CD4-positive, alpha-beta T cell treated with Interleukin-4 for 1 hour (primary cell): ENCODE measurements at places on chromosomes 2 and 18.

DNA sequence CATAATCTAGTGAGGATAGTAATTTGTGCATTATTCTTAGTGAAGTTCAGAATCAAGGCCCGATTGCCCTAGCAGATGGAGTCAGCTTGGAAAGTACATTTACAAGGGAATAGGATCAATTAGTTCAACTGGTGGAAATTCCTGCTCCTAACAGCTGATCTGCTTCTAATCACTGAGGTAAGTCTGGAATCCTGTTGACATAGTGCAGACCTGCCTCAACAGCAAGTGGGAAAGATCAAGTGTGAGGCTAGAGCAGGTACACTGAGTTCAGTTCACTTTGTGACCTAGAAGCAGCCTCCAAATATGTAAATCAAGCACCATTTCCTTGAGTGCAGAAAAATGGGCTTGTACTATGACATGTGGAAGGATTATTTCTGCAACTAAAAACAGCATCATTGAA, 111.2 kb upstream of the NOSTRIN start:
- no peak for DNase-seq

DNA sequence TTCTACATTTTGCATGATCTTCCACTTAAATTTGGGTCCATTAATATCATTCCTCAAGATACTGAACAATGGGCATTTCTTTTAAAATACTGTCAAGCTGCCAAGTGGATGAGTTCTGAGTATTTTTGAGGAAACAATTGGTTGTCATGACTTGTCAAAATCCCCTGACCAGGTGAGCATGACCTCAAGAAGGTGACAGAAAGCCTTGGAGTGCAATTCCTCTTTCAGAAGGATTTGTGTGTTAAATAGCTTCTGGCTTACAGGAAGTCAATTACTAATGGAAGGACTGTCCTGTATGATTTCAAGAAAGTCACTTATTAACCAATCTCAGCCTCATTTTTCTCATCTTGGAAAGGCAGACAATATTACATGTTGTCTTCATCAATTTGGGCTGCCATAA, 460.6 kb downstream of the TSN start:
- DNase-seq, result no peak

GRCh38 chr2:53379547-53379946, 388.1 kb upstream of the CHAC2 start:
- DNase-seq, result no peak

DNA sequence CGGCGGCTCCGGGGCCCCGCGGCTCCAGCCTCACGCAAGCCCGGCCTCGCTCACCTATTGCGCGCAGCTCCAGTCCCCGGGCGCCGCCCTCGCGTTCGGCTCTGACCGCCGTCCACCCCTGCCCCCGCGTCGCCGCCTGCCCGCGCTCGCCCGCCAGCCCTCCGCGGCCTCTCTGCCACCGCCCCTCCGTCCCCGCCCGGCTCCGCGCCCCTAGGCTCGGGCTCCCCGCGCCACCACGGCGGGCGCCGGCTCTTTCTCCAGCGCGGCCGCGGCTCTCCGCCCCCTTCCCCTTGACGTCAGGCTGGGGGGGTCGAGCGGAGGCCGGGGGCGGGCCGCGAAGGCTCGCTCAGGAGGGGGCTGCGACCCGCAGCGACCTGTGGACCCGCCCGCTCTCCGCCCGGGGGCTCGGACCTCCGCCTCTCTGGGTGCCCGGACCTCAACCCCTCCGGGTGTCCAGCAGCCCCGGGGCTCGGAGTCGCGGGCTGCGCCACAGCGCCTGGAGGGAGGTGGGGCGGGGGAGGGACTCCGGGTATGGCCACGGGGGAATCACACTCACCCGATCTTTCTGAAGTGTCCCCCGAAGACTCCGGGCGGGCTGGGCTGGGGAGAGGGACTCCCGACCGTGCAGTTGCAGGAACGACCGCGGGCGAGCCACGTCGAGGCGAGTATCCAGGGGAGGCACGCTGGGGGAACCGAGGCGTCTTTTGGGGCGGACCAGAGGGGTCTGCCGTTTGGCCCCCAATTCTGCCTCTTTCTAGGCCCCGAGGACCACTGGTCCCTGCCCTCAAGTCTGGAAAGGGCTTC, at the start of gene SEMA4C:
Gene SEMA4C, minus strand, starts transcription at position 259 of the 804 bp plus-strand sequence. CDS start 2,194 bp downstream, outside the sequence.
- DNase-seq, result peak; percentile 64

DNA sequence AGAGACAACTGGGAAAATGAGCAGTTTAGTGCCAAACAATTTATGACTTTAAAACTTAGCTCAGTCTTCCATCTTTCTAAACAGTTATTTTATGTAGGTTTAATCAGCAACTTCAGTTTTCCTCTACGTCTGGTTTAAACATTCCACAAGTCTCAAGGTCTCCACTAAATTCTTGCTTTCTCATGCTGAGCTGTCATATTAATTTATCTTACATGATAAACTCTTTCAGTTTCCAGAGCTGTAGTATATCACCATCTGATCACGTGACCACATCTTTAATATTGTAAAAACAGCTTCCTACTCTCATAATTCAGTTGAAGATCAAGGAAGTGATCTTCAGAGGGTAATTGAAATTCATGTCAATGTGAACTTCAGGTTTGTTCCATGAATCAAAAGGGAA, 158.6 kb downstream of the ZNF804A start:
- DNase-seq, result no peak

- DNase-seq, result no peak
Measured at GRCh38 chr2:150994076-150994475, 267.6 kb downstream of the RBM43 start.

- DNase-seq, result no peak
Measured at GRCh38 chr2:10762651-10763460, 41.4 kb downstream of the ATP6V1C2 start.

- DNase-seq, result no peak
Measured at GRCh38 chr2:217142649-217143266, 282.9 kb upstream of the TNP1 start.

- no peak for DNase-seq
Measured at GRCh38 chr2:154375579-154375931, 322.9 kb upstream of the KCNJ3 start.

- DNase-seq, result peak; percentile 56
Measured at GRCh38 chr18:58768293-58768974, 96.2 kb upstream of the ZNF532 start.

- DNase-seq, result no peak
Measured at GRCh38 chr2:159317392-159318088, 31.0 kb upstream of the WDSUB1 start.

DNA sequence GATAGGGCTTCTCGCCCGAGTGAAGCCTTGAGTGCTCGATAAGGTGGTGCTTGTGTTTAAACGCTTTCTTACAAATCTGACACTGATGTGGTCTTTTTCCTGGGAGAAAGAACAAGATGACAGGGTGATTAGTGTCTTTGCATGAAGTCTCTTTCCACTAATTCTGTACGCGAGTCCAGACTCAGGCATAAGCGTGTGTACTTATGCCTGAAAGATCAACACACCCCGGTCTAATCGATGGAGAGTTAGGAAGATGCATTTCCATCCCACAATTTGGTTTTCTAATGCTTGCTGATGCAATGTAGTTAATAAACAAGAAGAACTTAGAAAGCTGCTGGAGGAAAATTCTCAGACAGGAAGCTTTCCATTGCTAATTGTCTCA, 130.0 kb downstream of the ZEB2 start:
- no peak for DNase-seq

GRCh38 chr18:31407649-31408048, 31.1 kb downstream of the DSG4 start:
- DNase-seq, result no peak

- no peak for DNase-seq
Measured at GRCh38 chr18:73947180-73947921, 200.3 kb downstream of the FBXO15 start.

- DNase-seq, result no peak
Measured at GRCh38 chr2:31271851-31272267, 37.9 kb downstream of the EHD3 start.

DNA sequence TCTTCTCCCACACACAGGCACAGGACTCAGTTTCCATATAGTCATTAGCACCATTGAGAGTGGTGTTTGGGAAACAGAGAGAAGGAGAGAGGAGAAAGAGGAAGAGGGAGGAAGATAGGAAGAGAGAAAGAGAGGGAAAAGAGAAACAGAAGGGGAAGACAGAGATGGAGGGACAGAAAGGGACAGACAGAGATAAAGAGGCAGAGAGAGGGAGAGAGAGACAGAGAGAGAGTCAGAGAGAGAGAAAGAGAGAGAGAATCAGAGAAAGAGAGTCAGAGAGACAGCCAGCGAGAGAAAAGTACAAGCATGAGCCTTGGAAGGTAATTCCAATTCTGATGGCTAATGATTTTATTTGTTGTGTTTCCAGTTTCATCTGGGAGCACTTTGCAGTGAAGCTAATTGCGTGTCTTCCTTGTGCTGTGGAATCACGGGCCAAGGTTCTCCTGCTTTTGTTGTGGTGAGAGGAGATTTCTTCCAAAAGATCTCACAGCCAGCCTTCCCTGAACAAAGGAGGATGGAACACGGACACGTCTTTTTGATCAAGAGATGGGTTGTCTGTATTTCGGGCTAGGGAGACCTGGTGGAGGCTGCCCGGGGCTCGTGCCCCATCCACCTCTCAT, 153.6 kb upstream of the TWIST2 start:
- no peak for DNase-seq

DNA sequence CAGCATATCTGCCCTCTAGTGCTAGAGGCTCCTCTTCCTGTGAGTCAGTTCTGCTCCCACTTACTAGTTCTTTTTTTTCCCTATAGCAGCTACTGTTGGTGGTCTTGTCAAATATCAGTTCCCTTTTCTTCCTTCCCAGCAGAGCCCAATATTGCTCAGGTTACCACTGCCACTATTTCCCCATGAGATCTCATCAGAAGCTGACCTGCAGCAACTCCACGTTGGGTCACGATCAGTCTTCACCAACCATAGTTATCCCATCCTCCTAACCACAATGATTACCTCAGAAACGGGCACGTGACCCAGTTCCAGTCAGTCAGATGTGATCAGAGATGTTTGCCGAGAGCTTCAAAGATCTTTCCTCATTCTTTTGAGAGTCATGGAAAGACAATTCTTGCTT, 59.7 kb upstream of the CAPN13 start:
- DNase-seq, result no peak

DNA sequence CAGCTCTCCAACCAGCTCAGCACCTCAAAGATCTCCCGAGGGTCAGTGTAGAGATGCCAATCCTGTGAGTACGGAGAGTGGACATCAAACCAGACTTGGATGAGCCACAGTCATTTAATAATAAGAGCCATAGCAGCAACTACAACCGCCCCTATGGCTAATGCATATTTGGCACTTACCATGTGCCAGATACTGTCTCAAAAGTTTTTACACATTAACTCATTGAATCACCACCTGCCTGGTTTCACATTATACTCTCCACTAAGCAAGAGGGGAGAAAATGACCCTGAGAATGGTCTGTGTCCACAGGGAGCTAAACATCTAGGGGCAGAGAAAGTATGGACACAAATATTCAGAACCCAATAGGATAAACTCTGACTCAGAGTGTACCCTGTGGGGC, 2.6 kb downstream of the CNPPD1 start:
- no peak for DNase-seq

GRCh38 chr2:118577202-118577601, 270.2 kb downstream of the EN1 start:
- no peak for DNase-seq

DNA sequence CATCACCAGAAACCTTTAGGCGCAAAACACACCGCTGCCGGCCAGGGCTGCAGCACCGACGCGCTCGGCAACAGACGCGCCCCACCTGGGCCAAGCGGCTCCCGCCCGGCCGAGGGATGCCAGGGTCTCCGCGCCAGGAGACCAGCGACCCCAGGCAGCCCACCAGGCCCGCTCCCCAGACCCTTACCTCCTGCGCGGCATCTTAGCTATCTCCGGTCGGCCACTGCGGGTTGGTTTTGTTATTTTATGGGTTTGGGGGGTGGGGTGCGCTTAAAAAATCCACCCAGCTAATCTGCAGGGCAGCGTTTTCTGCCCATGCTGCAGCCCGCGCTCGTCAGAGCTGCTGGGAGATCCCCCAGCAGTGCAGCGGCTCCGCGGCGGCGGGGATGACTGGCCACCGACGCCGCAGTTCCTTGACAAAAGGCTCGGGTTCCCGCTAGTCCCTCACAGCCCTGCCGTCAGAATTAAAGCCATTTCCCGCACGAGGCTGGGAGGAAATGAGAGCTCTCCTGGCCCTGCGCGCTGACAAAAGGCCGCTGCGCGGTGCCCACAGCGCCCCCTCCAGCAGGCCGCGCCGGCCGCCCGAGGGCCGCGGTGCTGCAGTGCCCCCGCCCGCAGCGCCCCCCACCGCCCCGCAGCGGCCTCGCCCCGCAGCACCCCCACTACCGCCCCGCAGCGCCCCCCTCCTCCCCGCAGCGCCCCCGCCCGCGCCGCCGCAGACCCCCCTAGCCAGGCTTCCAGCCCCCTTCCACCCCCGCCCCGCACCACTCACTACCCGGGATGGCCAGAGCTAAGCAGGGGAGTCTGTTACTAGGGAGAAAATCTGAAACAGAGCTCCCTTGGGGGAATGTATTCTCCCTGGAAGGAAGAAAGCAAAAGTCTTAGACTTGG, at the start of gene ADD2:
Gene ADD2, minus strand, starts transcription at position 502 of the 891 bp plus-strand sequence. CDS start 61,792 bp downstream, outside the sequence.
- peak; percentile 23 for DNase-seq

GRCh38 chr2:58131191-58132011, 84.8 kb downstream of the VRK2 start:
- DNase-seq, result no peak

DNA sequence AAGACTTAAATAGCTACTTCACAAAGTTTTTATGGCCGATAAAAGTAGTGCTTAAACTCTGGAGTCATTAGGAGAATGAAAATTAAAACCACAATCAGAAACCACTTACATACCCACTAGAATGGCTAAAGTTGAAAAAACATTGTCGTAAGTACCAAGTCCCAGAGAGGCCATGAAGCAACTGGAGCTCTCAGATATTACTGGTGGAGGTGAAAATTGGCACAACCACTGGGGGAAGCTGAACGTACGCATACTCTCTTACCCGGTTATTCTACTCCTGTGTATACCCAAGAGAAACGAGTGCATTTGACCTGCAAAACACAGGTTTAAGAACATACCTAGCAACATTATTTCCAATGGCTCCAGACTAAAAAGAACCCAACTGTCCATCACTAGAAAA, 76.5 kb upstream of the TMEM247 start:
- no peak for DNase-seq

GRCh38 chr2:190578158-190579057, 43.9 kb upstream of the NEMP2 start:
- DNase-seq, result peak; percentile 29

DNA sequence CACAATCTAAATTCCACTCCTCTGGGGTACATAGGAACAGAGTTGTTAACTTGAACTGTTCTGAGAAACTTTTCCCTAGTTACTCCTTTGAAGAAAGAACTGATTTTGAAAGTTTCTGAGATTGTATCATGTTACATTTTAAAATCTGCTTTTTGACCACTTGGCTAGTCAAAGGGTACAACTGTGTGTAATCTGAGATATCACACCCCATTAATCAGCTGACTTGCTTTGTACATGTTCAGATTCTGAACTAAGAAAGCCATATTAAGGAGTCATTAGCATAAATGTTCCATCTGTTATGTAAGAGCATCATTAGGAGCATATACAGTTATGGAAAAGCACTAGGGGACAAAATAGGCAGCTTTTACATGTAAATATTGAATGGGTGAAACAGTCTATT, 3.8 kb upstream of the WDR35 start:
- no peak for DNase-seq
